ENCODE measurements at places on chromosomes 6 and 20.

GRCh38 chr20:4067600-4068261 lies 52.4 kb upstream of the RNF24 start:
- DNase-seq: no peak

DNA sequence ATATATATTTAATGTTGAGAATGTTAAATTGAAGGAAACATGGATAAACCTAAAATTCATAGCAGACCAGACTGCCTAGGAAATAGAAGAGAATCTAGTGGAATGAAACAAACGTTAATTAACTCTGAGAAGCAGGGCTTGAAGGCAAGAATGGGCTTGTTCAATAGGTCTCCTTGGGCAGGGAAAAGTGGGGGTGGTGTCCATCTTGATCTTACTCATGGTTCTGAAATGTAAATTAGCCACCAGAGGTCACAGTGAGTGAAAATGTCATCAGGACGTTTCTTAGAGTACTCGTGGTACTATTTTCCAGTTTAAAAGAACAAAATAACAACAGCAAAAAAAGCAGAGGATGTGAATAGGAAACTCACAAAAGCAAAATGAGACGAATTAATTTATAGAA lies 66.8 kb upstream of the BTBD3 start:
- DNase-seq: no peak

DNA sequence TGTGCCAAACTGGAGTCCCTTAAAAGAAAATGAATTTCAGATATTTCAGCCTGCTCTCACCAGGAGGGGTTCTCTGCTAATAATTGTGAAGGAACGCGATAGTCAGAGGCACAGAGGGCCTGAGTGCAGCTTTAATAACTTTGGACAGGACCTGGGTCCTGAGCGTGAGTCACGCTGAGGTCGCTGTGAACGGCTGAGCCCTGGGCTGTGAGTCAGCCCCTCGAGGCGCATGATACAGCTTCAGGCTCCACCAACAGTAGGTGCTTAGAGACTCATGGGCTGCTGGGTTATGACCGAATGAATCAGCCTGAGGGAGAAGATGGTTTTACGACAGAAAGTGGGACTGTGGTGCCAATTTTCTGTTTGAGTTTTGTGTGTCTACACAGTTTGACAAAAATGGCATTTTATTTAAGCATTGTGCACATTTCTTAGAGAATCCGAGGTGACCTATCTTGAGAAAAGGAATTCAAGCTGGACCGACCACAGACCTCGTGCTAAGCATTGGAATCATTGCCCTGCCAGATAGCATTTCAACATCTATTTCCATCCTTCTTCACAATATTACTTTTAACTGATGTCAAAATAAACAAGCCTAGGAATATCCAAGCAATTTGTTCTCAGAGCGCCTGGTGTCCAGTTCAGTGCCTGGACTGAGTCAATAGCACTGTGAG lies 183.0 kb downstream of the THBS2 start:
- DNase-seq: no peak

DNA sequence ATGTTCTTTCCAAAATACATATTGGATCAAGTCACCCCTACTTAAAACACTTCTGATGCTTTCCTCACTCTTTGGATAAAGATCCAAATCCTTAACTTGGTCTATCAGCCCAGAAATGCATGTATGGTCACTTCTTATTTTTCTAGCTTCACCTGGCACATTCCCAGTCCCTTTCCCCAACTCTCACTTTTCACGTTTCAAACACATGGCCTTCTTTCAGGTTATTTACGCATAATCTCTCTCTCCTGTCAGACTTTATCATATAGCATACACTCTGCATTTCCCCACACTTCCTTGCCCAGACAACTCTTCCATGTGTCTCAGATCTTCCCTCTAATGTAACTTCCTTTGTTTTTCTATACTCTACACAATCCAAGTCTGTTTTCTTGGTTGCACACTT lies 12.8 kb downstream of the PHIP start:
- no peak for DNase-seq

DNA sequence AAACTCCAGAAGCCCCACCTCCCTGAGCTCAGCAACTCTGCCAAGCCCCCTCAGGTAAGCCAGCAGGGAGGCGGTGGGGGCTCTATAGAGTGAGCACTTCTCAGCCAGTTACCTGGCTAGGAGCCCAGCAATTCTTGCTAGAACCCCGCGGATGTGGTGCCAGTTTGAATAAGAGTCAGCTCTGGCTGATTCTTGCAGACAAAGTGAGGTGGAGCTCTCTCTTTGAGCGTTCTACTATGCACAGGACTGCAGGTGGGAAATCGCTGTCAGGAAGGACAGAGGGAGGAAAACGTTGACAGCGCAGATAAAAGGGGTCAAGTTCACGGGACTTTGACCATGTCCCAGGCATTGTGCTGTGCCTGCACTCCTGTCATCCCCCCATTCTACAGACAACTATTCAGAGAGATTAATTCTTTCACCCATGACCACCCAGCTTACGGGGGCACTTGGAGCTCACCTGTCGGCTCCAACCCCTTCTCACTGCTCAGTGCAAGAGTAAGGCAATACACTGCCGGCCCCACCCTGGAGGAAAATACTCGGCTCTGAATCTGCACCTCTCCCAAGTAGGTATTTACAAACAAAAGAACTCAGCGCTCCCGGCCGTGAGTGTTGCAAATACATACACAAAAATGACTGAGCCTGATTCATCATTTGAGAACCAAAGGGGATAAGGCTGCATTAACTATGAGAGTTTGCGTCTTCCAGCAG lies 92.9 kb downstream of the ANKRD60 start:
- no peak for DNase-seq
